ENCODE measurements at places on chromosomes 16 and 17.

DNA sequence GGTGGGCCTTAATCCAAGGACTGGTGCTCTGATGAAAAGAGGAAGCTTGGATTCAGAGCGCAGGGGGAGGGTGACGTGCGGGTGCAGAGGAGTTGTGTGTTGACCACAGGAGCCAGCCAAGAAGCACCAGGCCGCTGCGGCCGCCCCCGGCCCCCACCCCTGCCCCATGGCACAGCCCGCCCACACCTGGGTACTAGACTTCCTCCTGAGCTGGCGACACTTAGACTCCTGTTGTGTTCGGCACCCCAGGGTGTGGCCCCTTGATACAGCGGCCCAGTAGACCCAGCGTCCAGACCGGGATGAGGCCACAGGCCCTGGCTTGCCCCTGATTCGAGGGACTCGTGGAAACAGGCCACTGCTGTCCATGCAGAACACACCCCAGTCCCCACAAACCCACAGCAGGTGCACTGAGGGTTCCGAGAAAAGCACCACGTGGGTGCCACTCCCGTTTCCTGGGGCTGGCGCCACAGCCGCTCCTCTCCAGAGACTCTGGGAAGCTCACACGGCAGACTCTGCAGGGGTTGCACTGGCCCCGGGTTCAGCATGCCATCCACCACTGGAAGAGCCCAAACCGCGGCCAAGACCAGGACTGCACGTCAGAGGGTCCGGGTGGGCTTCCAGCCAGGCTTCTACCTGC lies 5.7 kb upstream of the SNAI3 start:
- no peak for DNase-seq

DNA sequence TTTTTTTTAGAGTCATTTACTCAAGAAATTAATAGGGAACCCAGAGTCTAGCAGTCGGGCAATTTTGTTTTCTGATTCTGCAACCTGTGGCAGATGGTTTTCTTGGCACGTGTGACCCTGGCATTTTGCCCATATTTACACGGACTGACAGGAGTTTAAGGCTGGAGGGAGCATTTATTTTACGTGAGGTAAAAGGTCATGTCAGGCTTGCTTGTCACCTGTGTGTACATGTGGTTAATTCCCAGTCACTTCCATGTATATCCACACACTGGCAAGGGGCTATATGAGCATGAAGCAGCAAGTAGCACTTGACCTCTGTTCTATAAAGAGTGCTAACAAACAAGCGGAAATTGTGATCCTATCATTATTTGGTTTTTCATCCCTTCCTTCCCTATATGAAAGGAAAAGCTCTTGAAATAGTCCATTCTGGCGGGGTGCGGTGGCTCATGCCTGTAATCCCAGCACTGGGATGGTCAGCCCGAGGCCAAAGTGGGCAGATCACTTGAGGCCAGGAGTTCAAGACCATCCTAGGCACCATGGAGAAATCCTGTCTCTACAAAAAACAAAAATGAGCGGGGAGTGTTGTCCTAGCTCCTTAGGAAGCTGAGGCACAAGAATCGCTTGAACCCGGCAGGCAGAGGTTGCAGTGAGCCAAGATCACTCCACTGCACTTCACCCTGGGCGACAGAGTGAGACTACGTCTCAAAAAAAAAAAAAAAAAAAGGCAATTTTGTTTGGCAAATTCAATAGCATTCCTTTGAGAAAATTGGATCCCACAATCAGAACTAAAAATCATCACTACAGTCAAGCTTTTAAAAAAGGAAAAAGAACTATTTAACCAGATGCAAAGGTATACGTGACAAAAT lies 2.1 kb downstream of the SPAG9 start:
- DNase-seq = peak; percentile 79

DNA sequence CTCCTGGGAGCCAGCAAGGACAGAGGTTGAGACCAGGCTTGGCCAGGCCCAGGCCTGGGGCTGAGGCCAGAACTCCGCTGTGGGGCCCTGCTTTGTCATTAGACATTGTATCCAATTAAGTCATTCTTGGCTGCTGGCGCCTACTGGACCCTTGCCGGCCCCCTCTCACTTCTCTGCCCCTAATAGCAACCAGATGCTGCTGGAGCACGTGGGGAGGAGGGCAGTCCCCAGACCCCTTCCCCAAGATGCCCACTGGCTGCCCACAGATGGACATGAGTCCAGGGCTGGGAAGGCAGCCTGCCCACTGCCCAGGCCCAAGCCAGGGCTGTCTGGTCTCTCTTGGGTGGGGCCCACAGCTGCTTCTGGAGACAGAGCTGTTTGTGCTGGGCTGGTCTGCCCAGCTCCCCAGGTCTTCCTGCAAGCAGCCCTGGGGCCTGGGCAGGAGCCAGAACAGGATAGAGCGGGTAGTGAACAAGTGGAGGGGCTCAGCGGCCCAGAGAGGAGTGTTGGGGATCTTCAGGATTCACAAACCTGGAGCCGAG lies 7.8 kb downstream of the PLXDC1 start:
- no peak for DNase-seq

DNA sequence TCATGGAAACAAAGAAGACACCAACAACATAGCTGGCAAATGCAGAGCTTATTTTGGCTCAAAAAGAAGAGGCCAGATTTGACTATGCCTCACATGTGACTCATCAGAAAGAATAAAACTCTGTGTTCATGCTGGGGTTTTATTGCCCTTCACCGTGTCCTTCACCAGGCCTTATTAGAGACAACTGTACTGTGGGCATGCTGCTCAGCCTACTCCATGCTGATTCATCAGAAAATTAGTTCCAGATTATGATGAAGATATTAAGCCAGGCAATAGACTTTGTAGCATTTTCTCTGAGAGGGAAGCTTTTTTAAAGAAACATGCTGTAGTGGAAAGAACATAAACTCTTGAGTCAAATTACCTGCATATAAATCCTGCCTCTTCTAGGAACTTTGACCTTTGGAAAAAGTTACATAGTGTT lies 89.8 kb downstream of the CYB561 start:
- no peak for DNase-seq

- DNase-seq = no peak
Measured at GRCh38 chr16:50538411-50539052, 9.7 kb upstream of the NKD1 start.

DNA sequence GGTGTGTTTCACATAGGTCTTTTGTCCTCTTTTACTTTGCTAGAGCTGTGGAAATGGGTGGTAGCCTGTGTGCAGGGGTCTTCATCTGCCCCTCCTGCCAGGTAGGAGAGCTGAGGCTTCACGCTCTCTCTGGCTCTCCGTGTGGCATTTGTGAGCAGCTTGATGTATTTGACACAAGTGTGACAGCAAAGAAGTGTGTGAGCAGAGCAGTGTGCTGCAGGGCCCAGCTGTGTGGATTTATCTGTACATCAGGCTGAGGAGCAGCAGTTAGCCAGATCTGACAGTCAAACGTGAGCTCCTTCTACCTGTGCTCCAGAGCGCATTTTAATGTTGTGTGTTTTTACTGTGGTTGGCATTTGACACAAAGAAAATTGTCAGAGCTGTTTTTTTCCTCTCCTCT lies 101.8 kb downstream of the FTO start:
- no peak for DNase-seq

DNA sequence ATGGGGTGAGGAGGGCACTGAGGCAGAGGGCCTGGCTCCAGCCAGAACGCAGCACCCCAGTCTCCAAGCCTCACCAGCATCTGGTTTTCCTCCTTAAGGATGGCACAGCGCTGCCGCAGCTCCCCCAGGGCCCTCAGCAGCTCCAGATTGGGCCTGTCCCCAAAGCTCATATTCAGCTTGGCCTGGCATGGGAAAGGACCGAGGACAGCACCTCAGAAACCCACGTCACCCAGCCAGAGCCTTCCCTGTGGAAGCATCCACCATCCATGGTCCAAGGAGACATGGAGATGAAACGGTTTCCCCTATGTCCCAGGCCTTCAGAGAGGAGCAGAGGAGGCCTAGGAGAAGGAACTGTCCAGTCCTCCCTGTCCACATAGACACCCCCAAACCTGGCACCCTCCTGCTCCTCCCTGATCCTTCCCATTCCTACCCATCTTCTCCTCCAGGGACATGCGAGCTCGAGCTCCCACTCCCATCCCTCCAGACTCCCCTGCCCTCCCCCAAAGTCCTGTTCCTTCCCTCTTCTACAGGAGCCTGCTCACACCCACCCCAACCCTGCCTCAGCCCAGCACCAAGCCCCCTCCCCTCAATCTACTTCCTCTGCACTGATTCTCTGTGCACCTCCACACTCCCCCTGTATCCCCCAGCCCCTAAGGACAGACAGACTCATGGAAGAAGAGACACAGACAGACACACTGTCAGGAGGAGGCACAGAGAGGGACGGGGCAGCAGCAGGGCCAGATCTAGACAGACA lies 1.8 kb downstream of the TSPOAP1 start:
- no peak for DNase-seq

DNA sequence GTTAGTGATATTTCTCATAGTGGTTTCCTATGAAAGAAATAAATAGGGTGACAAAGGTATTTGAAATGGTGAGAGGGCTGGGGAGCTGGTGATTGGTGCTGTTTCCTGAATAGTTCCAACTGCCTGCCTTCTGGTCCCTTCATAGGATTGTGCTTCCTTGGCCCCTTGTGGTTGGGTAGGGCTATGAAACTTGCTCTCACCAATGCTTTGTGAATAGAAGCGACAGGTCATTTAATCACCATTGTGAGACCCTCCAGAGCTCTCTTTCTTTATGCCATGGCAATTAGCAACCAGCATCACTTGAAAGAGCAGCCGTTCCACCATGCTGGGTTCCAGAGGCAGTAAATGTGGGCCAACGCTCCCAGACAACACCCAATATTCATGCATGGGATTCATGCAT lies 23.7 kb upstream of the WWOX start:
- no peak for DNase-seq

GRCh38 chr17:80955671-80956280 lies 35.9 kb upstream of the CHMP6 start:
- no peak for DNase-seq

- DNase-seq = no peak
Measured at GRCh38 chr17:70076189-70076588, 1.2 kb downstream of the KCNJ16 start.

- DNase-seq = no peak
Measured at GRCh38 chr16:24689128-24689527, 40.3 kb upstream of the TNRC6A start.

GRCh38 chr17:31672161-31672819 lies 186.8 kb downstream of the COPRS start:
- no peak for DNase-seq

GRCh38 chr17:82019690-82020571 lies 2.7 kb downstream of the CENPX start:
- no peak for DNase-seq

GRCh38 chr17:44604768-44605485 lies 47.6 kb downstream of the FZD2 start:
- no peak for DNase-seq

DNA sequence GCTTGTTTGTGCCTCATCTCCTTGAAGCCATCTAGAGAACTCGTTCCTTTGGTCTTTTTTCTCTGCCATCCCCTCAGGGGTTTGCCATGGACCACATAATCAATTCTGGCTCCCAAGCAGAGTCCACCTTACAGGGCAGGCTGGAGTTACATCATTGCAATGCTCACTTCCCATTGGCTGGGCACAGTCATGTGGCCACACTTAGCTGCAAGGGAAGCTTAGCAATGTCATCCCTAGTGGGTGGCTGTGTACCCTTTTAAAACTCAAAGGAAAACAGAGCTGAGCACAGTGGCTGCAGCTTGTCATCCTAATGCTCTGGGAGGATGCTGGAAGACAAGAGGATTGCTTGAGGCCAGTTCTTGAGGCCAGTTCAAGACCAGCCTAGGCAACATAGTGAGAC lies 41.9 kb upstream of the POLR3E start:
- DNase-seq = no peak

- DNase-seq = no peak
Measured at GRCh38 chr16:55552621-55553020, 13.9 kb upstream of the CAPNS2 start.

DNA sequence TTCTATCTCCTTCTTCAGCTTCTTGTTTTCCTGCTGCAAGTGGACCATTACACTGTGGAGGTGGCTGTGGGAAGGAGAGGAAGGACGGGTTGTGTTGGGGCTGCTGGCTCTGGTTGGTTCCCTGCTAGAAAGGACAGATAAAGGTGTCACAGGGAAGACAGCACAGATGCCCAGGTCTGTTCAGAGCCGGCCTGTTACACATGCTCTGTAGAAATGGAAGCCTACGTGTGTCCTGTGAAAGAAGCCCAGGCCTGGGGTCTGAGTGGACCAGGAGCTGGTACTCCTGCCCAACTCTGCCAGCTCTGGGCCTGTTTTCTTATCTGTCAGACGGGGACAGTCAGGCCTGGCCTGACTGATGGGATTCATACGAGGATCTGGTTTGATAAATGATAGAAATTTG lies 26.4 kb downstream of the DHX38 start:
- no peak for DNase-seq

- DNase-seq = no peak
Measured at GRCh38 chr17:43416998-43417890, 18.5 kb downstream of the ARL4D start.

- no peak for DNase-seq
Measured at GRCh38 chr17:37605813-37606505, 3.3 kb downstream of the SYNRG start.

GRCh38 chr16:23088018-23088417 lies 61.2 kb downstream of the USP31 start:
- no peak for DNase-seq

GRCh38 chr17:7886227-7887037 lies 2.2 kb upstream of the CHD3 start:
- peak; percentile 8 for DNase-seq

DNA sequence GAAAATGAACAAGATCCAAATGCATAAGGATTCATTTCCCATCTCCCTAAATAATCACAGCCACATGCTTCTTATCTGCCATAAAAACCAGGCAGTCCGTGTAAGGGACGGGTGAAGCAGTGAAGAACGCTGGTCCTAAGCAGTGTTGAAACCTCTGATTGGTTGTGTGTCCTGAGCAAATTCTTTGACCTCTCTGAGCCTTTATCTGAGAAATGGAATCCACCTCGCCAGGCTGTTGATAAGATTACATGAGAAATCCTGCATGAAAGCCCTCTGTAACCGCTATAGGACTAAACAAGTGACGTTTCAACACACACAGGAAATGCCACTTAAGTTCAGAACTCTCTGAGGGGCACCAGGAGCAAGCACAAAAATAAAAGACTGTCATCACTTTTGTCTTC lies 26.8 kb downstream of the GAS7 start:
- no peak for DNase-seq

DNA sequence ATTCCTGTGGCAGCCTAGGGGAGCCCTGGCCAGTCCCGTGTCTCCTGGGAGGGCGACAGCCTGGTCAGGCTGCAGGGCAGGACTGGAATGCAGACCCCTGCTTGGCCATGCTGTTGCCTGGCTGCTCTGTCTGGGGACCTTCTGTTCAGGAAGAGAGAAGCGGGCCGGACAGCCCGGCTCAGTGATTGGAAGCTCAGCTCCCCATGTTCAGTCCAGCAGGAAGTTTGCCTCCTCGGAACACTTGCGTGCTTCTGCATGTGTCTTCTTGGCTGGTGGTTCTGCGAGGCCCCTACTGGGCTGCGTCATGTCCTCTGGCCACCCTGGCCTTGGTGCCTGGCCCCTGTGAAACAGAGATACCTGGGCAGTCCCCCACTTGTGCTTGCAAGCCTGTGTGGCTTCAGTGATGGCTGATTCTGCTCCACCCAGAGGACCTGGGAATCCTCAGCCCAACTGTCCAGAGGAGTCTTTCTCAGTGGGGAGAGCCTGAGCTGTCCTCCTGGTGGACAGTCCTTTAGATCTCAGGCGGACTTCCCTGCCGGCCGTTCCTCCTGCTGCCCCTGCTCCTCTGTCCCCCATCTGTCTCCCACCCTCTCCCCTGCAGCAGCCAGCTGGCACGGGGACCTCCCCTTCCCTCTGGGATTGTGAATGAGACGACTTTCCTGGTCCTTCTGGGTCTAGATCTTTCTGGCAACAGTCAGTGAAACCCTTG lies 279.5 kb downstream of the SEC14L1 start:
- no peak for DNase-seq

GRCh38 chr16:50152351-50152806 lies 727 bp upstream of the TENT4B start:
- no peak for DNase-seq
